ENCODE measurements at places on chromosomes 13 and 19.

DNA sequence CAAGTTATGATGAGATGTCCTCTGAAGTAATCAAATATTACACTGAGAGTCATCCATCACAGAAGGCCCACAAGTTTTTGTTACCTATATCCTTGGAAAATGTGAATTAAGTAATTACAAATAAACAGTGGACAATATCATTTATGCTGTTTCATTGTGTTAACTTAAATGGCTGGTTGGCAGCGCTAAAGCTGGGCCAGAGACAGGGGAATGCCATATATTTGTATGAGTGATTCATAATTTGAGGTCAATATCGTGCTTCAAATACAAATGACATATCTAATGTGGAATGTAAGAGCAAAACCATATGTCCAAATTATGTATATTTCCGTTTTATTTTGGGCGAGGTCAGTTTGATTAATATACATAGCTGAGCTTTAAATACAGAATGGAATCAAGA is 1556.2 kb downstream of the SLITRK5 start:
- DNase-seq = no peak

- DNase-seq = no peak
Measured at GRCh38 chr13:108273429-108274118, 4.1 kb downstream of the TNFSF13B start.

DNA sequence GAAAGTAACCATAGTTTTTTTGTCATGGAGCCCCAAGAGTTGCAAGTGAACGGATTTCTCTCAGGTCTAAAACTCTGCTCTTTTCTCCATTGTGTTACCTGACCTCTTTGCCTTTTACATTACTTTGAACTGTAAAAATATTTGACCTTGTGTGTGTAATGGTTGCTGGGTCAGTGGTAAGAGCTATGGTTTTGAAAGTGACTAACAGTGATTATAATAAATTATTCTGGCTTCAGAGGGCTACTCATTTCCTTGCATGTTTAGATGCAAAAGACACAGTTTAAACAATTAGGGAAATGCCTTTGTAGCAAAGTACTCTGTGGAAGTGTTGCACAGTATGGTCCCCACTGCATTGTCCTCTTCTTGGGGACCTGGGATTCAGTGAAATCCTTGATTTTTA is 29.3 kb upstream of the PSG8 start:
- no peak for DNase-seq

- DNase-seq = no peak
Measured at GRCh38 chr13:49351871-49352270, 92.0 kb downstream of the CAB39L start.

GRCh38 chr19:15274477-15274876 is 42.2 kb upstream of the EPHX3 start:
- DNase-seq = no peak

- no peak for DNase-seq
Measured at GRCh38 chr19:57978586-57979289, 4.4 kb upstream of the C19orf18 start.

DNA sequence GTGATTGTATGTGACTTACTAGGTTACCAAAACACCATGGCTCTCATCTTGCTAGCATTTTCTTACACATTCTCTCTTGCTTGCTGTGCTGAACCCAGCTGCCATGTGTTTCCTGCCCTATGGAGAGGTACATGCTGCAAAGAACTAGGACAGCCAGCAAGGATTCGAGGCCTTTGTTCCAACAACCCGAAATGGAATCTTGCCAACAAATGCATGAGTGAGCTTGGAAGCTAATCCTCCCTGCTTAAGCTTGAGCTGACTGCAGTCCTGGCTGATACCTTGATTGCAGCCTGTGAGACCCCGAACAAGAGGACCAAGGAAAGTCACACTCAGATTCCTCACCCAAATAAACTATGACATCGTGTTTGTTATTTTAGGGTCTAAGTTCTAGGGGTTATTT is 651.2 kb downstream of the SLITRK6 start:
- no peak for DNase-seq

DNA sequence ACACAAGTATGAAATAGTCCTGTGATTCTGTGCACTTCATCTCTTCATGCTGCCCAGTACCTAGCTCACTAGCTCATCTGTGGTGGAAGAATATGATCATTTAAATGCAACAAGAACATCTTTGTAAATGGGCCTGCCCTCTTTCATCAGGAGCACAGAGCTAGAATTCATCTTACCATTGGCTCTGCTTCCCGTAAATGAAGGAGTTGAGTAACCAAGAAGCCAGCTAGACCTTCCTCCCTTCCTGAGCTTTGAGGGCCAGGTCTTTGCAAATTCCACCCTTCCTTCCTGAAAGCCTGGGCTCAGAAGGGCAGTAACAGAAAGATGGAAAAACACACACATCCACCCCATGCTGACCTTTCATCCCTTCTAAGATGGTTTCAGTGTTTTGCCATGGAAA is 82.0 kb downstream of the FRY start:
- no peak for DNase-seq

- DNase-seq = no peak
Measured at GRCh38 chr13:75492389-75492788, 10.4 kb upstream of the TBC1D4 start.

- DNase-seq = no peak
Measured at GRCh38 chr19:16457195-16457953, 14.4 kb downstream of the EPS15L1 start.

DNA sequence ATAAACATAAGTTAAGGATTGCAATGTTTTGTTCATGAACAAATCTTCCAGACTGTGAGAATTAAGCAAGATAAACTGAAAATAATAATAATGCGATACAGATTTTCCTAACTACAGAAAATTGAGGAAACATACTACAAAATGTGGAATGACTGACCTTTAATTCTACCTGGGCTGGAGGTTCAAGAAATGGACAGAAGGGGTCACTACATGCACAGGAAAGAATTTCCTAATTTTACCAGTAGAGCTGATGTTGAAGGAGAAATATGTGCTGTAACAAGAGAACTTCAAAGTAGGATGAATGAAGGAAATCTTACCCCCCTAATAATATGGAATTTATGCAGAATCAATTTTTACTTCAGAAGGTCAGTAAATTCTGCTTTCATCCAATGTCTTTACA is 62.3 kb downstream of the ZNF627 start:
- no peak for DNase-seq

All from NCI-H187 treated with DMSO at 0.1 percent for 48 hours (cell line).